ENCODE measurements at places on chromosomes 3 and 15. TPM values are rescaled to one million over a fixed set of nuclear protein-coding genes. Genes with fewer than 3 reads are reported as not detected.

DUOX2 gene
- total RNA-seq, result 3.5 TPM

NAALADL2 gene
- 3.6 TPM for total RNA-seq

SLC7A14 gene
- total RNA-seq, result not detected

RBM6 gene
- total RNA-seq, result 121 TPM

CCK gene
- total RNA-seq, result not detected

FBXO40 gene
- not detected for total RNA-seq
